ENCODE measurements at places on chromosomes 12 and 14.
A peak's percentile ranks its signal among the peaks of the same experiment; 100 is the strongest.

DNA sequence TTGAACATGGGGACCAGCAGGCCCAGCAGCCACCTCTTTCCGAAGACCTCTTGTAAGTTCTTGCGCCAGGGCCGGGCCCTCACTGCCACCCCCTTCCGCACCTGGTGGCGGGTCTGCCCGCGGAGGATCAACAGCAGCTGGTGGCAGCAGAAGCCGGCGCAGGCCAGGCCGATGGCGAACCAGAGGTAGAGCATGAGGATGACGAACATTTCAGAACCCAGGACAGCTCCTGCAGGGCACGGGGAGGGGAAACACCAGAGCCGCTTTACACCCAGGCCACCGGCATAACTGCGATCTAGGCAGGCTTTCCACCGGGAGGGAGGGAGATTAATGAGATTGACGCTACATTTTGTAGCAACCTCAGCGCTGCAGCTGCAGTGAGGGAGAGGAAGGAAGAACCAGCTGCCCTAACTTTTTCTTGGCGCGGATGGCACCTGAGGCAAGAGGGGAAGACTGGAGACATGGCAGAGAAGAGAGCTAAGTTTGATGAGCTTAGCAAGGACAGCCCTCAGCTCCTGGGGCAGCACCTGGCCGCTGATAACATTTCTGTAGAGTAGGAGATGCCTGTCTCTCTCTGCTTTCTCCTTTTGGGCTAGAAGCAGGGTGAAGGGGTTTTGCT is 7.8 kb downstream of the ZDHHC22 start:
- no peak for DNase-seq

DNA sequence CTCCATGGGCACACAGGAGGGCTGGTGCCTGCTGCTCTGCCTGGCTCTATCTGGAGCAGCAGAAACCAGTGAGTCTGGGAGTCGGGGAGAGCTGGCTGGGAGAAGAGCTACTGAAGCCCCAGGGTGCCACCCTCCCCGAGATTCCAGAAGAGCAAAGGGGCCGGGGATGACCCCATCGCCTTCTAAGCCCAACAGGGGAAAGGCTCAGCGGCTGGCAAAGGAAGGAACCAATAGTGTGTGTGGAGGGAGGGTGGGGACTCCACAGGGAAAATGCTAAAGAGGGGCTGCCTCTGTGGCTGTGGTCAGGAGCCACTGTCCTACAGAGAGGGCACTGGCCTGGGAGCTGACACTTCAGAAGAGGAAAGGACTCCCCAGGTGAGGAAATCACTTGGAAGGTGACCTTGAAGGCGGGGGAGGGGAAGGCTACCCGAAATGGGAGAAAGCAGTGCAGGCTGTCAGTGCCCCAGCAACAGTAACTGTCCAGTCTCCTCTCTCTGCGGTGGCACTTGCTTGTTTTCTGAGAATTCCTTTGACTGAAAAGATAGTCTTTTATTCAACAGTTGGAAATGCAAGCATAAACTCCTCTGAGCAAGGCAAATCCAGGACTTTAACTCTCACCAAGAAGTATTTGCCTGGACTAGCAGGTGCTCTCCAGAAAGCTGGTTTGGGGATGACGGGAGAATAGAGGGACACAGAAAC is 552 bp downstream of the TAPBPL start:
- DNase-seq: no peak

DNA sequence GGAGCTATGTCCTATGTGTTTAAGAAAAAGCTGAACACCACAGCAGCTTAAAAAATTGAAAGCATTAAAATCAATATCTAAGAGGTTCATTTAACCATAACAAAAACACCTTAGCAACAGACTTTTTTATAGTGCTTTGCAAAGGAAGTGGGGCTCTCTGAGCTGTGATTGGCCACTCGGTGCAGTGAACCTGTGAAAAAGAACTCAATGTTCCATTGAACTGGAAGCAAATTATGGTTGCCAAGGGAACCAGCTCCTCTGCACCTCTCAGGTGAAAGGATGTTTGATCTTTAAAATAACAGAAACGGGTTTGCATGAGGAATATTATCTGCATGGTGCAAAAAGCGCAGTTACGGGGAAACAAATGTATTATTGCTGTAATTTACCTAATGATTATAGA is 149.4 kb downstream of the SNAPC1 start:
- DNase-seq: no peak

DNA sequence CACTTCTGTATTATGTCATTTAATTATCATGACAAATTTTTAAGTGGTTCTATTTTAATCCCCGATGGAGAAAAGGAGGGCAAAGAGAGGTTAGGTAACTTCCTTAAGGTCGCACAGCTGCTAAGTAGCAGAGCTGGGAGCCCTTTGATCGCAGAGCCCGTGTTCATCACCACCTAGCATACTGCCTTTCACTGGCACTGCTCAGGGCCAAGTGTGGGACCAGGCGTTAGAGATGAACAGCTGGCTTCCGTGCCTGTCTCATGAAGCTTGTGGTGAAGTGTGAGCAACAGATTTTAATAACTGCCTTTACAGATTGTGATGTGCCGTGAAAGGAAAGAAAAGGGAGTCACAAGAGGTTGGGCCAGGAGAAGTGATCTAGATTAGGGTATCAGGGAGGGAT is 273.6 kb downstream of the AKAP6 start:
- DNase-seq: no peak

GRCh38 chr12:50441763-50442162 is 41.1 kb downstream of the LARP4 start:
- no peak for DNase-seq

- no peak for DNase-seq
Measured at GRCh38 chr12:132276066-132276826, 53.1 kb downstream of the GALNT9 start.

GRCh38 chr14:104250175-104250574 is 111.8 kb downstream of the KIF26A start:
- DNase-seq: no peak

DNA sequence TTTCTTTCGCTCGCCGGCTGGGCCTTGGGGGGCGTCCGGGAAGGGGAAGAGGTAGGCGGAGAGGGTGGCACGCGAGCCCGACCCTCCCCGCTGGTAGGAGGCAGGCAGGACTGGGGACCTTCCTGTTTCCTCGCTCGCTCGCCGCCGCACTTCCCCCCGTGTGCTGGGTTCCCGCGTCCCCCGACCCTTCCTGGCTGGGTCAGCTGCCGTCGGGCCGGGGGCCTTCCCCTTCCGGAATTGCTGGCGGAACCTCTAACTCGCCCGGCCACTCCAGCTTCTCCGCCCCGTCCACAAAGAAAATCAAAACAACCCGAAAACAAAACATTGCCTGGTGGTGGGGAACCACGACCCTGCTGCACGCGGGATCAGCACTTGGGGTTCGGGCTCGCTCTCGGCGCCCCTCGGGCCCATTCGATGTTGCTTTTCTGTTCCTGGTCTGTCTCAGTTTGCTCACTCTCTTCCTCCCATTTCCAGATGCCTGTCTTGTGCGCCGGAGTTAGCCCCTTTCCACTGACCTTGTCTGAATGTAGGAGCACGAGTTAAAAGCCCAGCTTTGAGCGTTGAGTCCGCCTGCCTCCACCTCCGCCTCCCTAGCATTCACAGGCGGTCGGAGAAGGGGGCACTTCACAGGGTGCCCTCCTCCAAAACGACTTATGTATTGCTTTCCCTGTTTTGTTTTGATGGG is 581 bp downstream of the PAPOLA start:
- peak; percentile 4 for DNase-seq

DNA sequence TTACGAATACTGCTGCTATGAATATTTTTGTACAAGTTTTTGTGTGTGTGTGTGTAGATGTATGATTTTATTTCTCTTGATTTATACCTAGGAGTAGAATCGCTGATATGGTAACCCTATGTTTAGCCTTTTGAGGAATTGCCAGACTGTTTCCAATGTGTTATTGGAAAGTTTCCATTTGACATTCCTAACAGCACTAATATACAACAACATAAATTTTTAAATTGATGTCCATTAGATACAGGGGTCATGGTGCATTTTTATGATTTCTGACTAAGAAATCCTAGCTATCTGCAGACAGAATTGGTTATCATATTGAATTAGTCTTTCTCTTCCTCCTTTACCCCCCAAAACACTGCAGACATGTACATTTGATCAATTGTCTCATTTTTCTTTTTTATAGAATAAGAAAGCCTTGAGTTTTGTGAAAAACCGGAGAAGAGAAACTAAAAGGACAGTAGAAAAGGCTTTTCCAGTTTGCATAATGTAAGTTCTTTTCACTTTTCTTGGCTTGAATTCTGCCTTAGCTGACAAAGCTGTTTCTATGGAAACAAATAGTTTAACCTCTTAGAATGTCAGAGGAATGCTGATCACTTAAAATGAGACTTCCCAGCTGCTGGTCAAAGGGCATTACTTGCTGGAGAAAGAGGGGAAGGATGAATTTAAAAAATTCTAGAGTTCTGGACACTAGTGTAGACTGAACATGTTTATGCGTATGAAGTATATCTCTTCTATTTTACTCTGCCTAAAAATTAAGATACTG is 28.2 kb downstream of the PALS1 start:
- no peak for DNase-seq

- no peak for DNase-seq
Measured at GRCh38 chr12:95214466-95214865, 2.8 kb downstream of the FGD6 start.
